NCI-H1048 (cell line): ENCODE measurements at places on chromosomes 5 and 9.
A peak's percentile ranks its signal among the peaks of the same experiment; 100 is the strongest.

DNA sequence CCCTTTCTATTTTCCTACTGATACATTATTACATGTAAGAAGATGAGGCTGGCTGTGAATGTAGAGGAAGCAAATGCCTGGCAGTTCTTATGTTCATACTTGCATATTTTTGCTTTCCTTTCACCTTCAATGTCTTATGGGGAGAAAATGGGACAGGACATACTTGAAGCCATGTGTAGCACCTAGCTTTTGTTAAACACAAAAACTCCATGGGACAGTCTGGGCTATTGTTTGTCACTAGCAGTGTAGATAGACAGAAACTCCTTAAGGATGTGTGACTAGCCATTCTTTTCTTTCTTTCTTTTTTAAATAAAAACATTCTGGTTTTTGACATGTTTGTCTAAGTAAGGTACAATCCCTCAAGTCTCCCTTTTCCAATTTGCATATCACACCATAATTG lies 122.7 kb downstream of the ARL15 start:
- no peak for DNase-seq

- no peak for DNase-seq
Observed at GRCh38 chr5:8949908-8950307, 596.0 kb downstream of the SEMA5A start.

DNA sequence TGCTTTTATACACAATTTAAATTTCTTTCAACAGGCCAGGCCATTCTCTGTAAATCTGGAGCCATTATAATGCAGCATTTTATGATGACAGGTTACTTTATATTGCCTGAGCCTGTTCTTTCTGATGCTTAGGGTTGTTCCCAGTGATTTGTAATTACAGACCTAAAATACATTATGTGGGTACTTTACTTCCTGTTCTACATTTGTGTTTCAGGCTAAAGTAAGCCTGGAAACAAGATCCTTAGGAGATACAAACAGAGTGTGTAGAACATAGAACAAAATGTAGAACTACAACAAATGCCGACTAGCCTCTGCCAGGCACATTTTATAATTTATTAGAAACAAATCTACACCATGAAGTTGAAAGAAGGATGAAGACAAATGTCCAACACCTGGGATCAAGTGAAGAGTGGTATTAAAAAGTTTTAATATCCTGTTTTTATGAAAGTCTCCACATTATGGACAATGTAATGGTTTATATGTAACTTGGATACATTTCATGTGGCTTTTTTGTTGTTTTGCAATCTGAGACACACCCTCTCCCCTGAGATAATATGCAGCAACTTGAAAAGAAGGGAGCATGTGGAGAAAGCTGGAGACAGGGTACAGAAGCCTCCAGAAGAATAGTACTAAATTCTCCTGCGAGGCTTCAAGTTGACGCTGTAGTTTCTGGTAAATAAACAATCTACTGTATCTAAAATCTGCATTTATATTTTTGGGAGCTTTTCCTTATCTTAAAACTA lies 46.9 kb downstream of the VCAN start:
- no peak for DNase-seq

- no peak for DNase-seq
Observed at GRCh38 chr5:68273717-68274409, 58.3 kb downstream of the PIK3R1 start.

DNA sequence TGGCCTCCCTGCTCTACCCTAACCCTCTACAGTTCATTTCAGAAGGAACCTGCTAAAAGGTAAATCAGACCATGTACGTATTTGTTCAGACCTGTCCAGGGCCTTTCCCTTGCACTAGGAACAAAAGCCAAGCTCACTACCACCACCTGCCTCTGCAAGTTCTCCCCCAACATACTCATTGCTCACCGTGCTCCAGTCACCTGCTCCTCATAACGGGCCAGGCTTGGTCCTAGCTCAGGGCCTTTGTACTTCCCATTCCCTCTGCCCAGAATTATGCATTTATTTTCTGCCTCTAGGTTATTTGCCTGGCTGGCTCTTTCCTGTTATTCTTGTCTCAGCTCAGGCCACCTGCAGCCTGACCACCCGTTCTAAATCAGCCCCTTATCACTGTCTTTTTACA lies 4.8 kb upstream of the FGF1 start:
- no peak for DNase-seq

- peak; percentile 31 for DNase-seq
Observed at GRCh38 chr5:127754706-127755105, 51.5 kb downstream of the CCDC192 start.

- no peak for DNase-seq
Observed at GRCh38 chr9:86732514-86733171, 214.7 kb downstream of the GAS1 start.

- no peak for DNase-seq
Observed at GRCh38 chr5:107408564-107408963, 262.2 kb downstream of the EFNA5 start.

- DNase-seq: no peak
Observed at GRCh38 chr5:123086376-123087055, 2.5 kb upstream of the PRDM6 start.

DNA sequence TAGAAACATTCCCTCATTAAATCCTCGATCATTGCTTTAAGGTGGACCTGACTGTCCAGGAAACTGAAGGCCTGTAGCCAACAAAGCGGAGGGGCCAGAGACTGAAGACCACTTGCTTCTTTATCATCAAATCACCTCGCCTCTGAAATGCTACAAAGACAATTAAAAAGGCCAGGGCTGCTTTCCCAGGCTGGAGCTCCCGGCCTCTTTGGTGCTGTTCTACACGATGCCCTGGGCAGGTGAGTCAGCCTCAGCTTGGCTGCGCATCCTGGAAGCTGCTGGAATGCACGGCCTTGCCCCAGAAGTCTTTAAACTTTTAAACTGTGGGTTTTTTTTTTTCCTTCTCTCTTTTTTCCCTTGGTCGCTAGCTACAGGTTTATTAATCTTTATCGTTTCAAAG lies 46.5 kb downstream of the SH3PXD2B start:
- no peak for DNase-seq

GRCh38 chr5:51404255-51404654 lies 21.0 kb downstream of the ISL1 start:
- no peak for DNase-seq

DNA sequence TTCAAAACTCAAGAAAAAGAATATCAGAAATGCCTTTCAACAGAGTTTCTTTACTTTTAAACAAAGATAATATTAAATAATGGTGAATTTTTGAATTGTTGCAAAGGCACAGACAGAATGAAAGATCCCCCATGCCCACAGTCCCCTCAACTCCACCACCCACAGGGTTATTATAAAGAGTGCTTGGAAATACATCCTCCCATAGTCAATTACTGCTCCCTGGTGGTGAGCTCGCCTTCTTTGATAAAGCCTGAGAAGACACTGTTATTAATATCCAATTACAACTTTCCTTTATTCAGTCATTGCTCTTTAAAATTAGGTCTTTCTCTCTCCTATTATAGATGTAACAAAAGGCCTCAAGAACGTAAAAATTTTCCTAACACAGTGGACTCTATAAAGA lies 490.2 kb upstream of the RORB start:
- DNase-seq: no peak

GRCh38 chr5:14202462-14202861 lies 59.3 kb downstream of the TRIO start:
- no peak for DNase-seq

- DNase-seq: no peak
Observed at GRCh38 chr5:138370537-138370936, 18.1 kb downstream of the KDM3B start.

DNA sequence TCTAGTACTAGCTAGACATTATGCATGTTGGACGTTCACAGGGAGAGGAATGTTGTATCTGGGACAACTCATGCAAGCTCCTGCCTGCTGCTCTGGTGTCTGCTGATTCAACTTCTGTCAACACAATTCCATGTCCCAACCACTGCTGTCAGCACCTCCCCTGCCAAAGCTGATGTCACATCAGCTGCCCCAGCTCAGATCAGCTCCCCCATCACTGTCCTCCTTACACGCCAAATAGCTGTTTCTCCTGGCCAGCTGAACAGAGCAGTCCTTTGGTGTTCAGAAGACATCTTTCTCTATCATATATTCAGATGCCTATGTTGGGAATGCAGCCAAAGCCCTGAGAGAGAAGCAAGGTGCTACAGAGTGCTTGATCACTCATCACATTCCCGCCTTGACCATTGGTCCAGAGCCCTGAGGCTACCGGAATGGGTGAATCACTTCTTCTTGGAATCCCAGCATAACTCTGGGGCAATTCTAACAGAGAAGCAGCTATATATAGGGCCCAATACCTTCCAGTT lies 223.3 kb downstream of the SEC61B start:
- DNase-seq: no peak

DNA sequence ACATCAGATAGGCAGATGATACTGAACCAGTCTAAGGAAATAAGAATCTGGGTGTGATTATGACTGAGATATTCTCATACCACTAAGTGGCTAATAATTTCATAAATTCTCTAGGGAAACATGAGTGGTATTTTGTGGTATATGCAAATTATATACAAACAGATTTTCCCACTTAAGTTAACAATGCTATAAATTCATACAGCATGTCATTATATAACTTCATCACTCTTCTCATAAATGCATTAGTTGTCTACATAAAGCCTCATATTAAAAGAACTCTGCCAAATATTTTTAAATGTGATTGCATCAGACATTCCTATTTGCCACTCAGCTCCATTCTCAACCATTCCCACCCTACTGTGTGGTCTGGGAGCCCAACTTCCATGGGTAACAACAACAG lies 226.5 kb downstream of the TLE1 start:
- DNase-seq: no peak

- peak; percentile 10 for DNase-seq
Observed at GRCh38 chr9:77575785-77576184, 72.3 kb downstream of the GNA14 start.

GRCh38 chr5:157222506-157223230 lies 42.0 kb downstream of the ITK start:
- no peak for DNase-seq

DNA sequence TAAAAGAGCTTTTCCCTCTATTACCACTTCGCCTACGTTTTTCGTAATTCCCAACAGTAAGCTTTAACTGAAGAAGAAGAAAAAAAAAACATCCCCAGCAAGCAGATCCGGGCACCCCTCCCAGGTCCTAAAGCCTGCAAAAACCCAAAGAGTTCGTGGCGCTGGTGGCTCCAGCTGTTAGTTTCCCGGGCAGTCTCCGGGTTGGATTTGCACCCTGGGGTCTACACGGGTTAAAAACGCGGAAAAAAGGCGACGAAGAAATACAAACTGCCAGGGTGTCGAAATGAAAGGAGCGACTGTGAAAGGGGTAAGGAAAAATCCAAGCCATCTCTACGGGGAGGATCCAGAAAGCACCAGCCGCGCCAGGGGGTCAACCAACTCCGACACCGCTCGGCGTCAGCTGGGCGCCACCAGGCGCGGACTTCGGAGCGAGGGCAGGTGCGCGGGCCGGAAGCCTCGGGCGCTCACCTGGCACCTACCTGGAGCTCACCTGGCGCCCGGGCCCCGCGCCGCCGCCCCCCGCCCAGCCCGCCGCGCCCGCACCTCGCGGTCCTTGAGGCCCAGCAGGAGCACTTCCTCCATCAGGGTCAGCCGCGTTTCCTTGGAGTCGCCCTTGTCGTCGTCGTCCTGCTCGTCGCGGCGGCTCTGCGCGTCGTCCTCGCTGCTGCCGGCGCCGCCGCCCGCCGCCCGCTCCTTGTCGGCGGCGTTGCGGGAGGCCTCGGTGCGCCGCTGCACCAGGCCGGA lies 680 bp downstream of the GOLPH3 start:
- no peak for DNase-seq

- no peak for DNase-seq
Observed at GRCh38 chr5:135210286-135211055, 176.4 kb upstream of the PITX1 start.
